ENCODE measurements at places on chromosomes 6 and 20. TPM values are rescaled to one million over a fixed set of nuclear protein-coding genes. Genes with fewer than 3 reads are reported as not detected.

The GRIK2 gene
- total RNA-seq: not detected

The MSH5 gene
- 52.7 TPM for total RNA-seq

DNA sequence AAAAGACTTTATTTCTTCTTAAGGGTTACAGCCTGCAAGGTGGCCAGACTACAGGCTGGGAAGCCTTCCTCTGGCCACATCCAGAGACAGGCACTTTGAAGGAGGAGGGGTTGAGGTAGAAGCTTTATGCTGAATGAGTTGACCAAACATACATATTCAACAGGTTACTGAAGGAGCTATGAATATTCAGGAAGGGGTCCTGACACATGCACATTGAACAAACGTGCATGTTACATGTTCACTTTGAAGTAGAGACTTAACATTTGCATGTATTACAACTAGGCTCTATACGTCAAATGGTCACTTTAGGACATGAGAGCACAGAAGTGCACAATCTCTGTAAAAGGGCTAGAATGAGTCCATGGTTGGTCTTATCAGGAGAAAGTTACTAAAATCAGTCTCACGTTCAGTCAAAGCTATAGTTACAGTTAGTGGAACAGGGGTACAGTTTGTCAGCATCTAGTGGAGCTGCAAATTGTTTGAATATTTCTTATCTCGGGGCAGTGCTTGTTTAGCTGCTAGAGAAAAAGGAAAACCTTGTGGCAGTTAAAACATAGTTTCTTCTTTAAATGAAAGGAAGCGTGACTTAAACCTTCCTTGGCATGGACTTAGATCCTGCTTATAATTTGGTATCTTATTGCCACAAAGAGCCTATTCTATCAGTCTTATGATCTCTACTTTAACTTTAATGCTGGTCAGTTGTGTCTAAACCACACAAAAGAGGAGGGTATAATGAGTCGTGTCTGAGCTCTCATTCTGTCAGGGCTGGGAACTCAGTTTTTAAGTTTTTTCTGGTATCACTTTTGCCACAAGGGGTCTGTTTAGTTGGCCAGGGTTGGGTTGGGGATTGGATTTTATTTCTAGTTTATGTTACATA lies 4.6 kb upstream of the ZSCAN9 start:
- no peak overlapping the region for H3K27ac ChIP-seq
- no peaks in the 10 kb centered on the region for H3K36me3 ChIP-seq
- DNase-seq: no peak
- H3K27me3 ChIP-seq: no peaks in the 10 kb centered on the region
- H3K4me3 ChIP-seq: no peak overlapping the region

- H3K36me3 ChIP-seq: peaks cover 10% of the 10 kb centered on the region
- peaks cover 18% of the 10 kb centered on the region for H3K4me1 ChIP-seq
- peak within 1 kb of the TSS; percentile 66 for H3K27ac ChIP-seq
- H3K27me3 ChIP-seq: no peaks in the 10 kb centered on the region
- H3K4me3 ChIP-seq: peak within 1 kb of the TSS; percentile 96
These were observed at the start of gene OGFR for GRCh38 chr20:62804627-62805154. TSS of gene OGFR (plus strand) at chr20:62804835. CDS start at chr20:62804860, 25 bp downstream.

DNA sequence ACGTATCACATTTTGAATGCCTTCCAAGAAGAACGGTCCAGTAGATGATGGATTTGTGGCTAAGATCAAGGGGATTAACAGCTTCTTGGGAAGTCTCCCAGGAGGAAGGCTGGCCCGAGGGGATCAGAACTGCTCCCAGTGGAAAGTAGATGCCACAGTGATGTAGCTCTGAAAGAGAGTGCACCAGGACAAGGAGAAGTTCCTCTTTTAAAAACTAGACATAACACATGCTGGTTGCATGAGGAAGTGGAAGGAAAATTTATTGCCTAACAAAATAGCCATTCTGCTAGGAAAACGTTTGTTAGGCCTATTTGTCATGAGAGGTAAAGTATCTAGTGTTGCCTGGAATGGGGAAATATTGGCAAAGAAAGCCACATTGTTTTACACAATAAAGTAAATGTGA lies 87.8 kb downstream of the CDH26 start:
- no peak overlapping the region for H3K27ac ChIP-seq
- no peaks in the 10 kb centered on the region for H3K27me3 ChIP-seq
- H3K36me3 ChIP-seq: no peaks in the 10 kb centered on the region
- H3K4me1 ChIP-seq: no peaks in the 10 kb centered on the region

- DNase-seq: no peak
- no peak overlapping the region for H3K4me3 ChIP-seq
- H3K27ac ChIP-seq: no peak overlapping the region
- no peaks in the 10 kb centered on the region for H3K4me1 ChIP-seq
- H3K36me3 ChIP-seq: no peaks in the 10 kb centered on the region
- no peaks in the 10 kb centered on the region for H3K27me3 ChIP-seq
These were observed 287.6 kb downstream of the PHF3 start for GRCh38 chr6:63923139-63923739.

- no peaks in the 10 kb centered on the region for H3K36me3 ChIP-seq
- H3K4me3 ChIP-seq: no peak overlapping the region
- H3K4me1 ChIP-seq: no peaks in the 10 kb centered on the region
- no peaks in the 10 kb centered on the region for H3K27me3 ChIP-seq
- no peak overlapping the region for H3K27ac ChIP-seq
These were observed 207.5 kb upstream of the ASCC3 start for GRCh38 chr6:101088594-101088993.

DNA sequence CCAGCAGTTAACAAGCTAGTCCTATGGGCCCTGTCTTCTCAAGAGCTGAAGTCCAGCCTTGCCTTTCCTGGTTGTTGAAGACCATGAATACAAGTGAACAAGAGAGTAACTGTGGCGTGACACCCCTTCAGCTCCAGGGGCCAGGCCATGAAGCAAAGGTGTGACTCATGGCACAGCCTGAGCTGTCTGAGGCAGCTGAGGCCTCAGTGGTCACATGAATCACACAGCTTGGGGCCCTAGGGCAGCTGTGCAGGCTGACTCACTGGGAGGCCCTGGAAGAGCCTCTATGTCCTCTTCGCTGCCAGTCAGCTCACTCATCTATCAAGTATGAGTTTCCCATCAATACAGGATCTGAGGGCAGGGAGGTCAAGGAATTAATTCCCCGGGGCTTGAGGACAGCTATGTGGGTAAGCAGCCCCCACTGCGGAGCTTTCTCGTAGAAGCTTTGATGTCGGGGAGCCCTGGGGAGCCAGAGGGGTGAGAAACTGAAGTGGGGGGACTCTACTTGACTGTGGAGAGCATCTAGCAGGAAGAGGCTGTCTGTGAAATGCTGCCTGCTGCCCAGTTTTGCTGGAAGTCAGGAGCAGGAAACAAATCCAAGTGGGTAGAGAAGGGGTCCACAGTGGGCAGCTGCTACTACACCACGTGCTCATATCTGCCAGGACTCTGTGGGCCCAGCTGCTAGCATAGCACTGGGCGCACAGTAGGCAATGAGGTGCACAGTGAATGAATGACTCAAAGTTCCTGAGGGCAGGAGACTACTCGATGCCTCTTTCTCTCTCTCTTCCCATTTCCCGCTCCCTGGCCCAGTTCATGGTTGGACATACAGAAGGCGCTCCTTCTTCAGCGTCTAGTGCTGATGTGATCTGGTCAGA lies 13.7 kb upstream of the FAM83C start:
- DNase-seq: no peak
- no peaks in the 10 kb centered on the region for H3K27me3 ChIP-seq
- no peak overlapping the region for H3K27ac ChIP-seq
- H3K4me3 ChIP-seq: no peak overlapping the region

GRCh38 chr6:165804331-165805066 lies 141.5 kb upstream of the PDE10A start:
- no peak overlapping the region for H3K27ac ChIP-seq
- no peaks in the 10 kb centered on the region for H3K4me1 ChIP-seq
- H3K4me3 ChIP-seq: no peak overlapping the region
- no peaks in the 10 kb centered on the region for H3K36me3 ChIP-seq
- no peaks in the 10 kb centered on the region for H3K27me3 ChIP-seq
- DNase-seq: no peak

GRCh38 chr6:161618831-161619454 lies 345.1 kb upstream of the AGPAT4 start:
- H3K27me3 ChIP-seq: no peaks in the 10 kb centered on the region
- H3K36me3 ChIP-seq: no peaks in the 10 kb centered on the region
- no peaks in the 10 kb centered on the region for H3K4me1 ChIP-seq
- H3K4me3 ChIP-seq: no peak overlapping the region
- DNase-seq: no peak
